ENCODE measurements at places on chromosomes 6 and 20. TPM values are rescaled to one million over a fixed set of nuclear protein-coding genes. Genes with fewer than 3 reads are reported as not detected.

CST1 gene
- not detected for polyA plus RNA-seq

SLC35D3 gene
- not detected for polyA plus RNA-seq

SAMD10 gene
- 34.2 TPM for polyA plus RNA-seq

R3HDML gene
- polyA plus RNA-seq: not detected

C6orf120 gene
- polyA plus RNA-seq: 9.7 TPM

DUSP15 gene
- 0.78 TPM for polyA plus RNA-seq

WFDC5 gene
- polyA plus RNA-seq: not detected

RHAG gene
- polyA plus RNA-seq: not detected

FAXC gene
- polyA plus RNA-seq: not detected

SLC17A2 gene
- not detected for polyA plus RNA-seq

NRN1 gene
- polyA plus RNA-seq: 0.51 TPM

PSORS1C1 gene
- not detected for polyA plus RNA-seq

FABP7 gene
- polyA plus RNA-seq: not detected

HSPA1L gene
- polyA plus RNA-seq: 0.81 TPM

WFDC12 gene
- polyA plus RNA-seq: not detected

GPLD1 gene
- polyA plus RNA-seq: 1.9 TPM

CRIP3 gene
- 64.6 TPM for polyA plus RNA-seq

PHF10 gene
- 52.6 TPM for polyA plus RNA-seq

SERINC1 gene
- 63.7 TPM for polyA plus RNA-seq

PRICKLE4 gene
- polyA plus RNA-seq: 0.60 TPM

ULBP2 gene
- polyA plus RNA-seq: 0.31 TPM

TMEM14B gene
- 41.3 TPM for polyA plus RNA-seq

RAB44 gene
- 0.25 TPM for polyA plus RNA-seq

ZKSCAN3 gene
- polyA plus RNA-seq: 4.0 TPM

SLC26A8 gene
- 0.01 TPM for polyA plus RNA-seq

CTCFL gene
- not detected for polyA plus RNA-seq

RAD21L1 gene
- not detected for polyA plus RNA-seq

TRMT6 gene
- polyA plus RNA-seq: 7.1 TPM

TBXT gene
- 0.63 TPM for polyA plus RNA-seq

FANCE gene
- 9.2 TPM for polyA plus RNA-seq

SKIC2 gene
- 114 TPM for polyA plus RNA-seq

CST4 gene
- polyA plus RNA-seq: not detected

PDYN gene
- not detected for polyA plus RNA-seq

SLC22A1 gene
- 0.18 TPM for polyA plus RNA-seq

SIRPB2 gene
- 0.85 TPM for polyA plus RNA-seq

PACSIN1 gene
- polyA plus RNA-seq: 0.18 TPM

RPL10A gene
- 3,150 TPM for polyA plus RNA-seq

SNAI1 gene
- 4.9 TPM for polyA plus RNA-seq

C20orf144 gene
- 0.27 TPM for polyA plus RNA-seq

EPPIN gene
- not detected for polyA plus RNA-seq

PPP1R18 gene
- polyA plus RNA-seq: 113 TPM

PTK6 gene
- polyA plus RNA-seq: 2.8 TPM

CLPSL2 gene
- polyA plus RNA-seq: not detected

OPRL1 gene
- polyA plus RNA-seq: 3.1 TPM

SLC16A10 gene
- 0.06 TPM for polyA plus RNA-seq

OLIG3 gene
- not detected for polyA plus RNA-seq

ISM1 gene
- polyA plus RNA-seq: not detected

TFAP2D gene
- not detected for polyA plus RNA-seq

KCNQ5 gene
- polyA plus RNA-seq: 4.1 TPM

AKAP12 gene
- polyA plus RNA-seq: 0.04 TPM

SMIM26 gene
- 100 TPM for polyA plus RNA-seq

SLC12A5 gene
- not detected for polyA plus RNA-seq

RIMS4 gene
- not detected for polyA plus RNA-seq

GPR6 gene
- polyA plus RNA-seq: not detected

ME1 gene
- not detected for polyA plus RNA-seq

DLL1 gene
- 1.6 TPM for polyA plus RNA-seq

NUDT3 gene
- polyA plus RNA-seq: 18.2 TPM

VWA7 gene
- polyA plus RNA-seq: 6.0 TPM

PROKR2 gene
- not detected for polyA plus RNA-seq

All from B cell (primary cell).